ENCODE measurements at places on chromosomes 2 and 18.

GRCh38 chr2:36954977-36955607 is 11.2 kb downstream of the STRN start:
- DNase-seq = no peak

- no peak for DNase-seq
Measured at GRCh38 chr2:10834068-10834655, 21.6 kb upstream of the PDIA6 start.

DNA sequence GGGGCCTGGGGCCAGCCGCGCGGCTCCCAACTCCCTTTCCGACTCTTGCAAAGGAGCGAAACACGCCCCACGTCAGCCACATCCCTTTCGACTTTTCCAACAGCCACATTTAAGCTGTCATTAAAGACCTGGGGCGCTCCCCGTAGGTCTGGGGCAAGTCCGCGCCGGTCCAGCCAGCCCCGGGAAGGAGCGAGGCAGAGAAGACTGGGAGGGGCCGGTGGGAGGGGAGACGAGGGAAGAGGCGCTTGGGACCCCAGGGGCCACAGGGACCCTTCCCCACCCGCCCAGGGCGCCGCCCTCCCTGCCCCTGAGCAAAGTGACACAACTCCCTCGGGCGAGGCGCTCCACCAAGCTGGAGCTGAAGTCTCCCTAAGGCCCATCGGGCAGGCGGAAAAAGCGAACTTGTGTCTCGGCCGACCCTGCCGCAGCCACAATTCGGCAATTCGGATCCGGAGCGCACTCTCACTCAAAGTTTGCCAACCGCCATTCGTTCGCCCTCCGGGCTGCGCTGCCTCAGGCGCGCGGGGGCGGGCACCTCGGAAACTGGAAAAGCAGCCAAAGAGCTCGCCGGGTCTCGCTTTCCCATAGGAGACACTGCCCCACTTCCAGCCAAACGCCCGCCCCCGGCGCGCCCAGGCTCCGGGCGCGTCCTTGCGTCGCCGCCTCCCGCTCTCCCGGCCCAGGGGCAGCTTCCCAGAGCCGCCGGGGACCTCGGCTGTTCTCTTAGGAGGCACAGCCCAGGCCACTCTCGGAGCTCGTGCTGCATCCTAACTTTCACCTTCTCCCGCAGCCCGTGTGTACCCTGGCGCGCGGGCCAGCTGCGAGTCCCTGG is 1.1 kb upstream of the KCTD1 start:
- DNase-seq = no peak

DNA sequence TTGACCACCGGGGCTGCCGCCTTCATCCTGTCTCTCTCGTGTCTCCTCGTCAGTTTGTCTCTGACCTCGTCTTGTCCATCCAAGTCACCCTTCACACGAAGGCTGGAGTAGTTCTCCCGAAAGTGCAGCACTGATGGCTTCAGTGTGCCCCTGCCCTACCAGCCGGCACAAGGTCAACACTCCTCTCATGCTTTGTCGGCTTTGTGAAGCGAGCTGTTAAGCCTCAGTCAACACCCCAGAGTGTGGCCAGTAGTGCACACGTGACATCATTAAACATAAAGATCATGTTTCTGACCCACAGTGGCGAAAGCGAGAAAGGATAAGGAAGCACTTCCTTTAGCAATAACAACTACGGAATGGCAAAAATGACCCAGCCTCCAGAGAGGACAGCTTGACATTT is 23.2 kb downstream of the ACKR3 start:
- DNase-seq = no peak

DNA sequence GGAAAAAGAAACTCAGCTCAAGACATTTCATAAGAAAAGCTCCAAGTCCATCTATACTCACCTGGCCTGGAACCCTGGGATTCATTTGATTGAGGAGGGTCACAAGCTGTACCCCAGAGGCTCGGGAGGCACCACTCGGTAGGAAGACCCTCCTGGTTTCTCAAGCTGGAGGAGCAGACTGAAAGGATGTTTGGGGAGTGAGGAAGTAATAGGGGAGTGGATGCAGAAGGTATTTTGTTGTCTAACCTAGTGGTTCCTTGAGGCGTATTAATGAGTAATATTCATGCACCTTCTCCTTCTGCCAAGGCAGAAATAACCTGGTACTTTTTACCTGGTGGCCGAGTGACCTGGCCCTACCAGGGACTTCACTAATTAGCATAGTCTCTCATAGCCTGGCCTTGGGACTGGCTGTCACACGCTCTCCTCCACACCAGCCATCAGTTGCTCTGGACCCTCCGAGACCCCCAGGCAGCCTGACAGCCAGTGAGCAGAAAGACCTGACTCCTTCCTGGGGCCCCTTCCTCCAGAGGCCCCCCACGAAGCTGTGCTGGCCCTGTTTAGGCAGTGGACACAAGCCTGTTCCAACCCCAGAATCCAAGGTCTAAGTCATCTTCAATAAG is 161.4 kb downstream of the BCL2 start:
- no peak for DNase-seq

DNA sequence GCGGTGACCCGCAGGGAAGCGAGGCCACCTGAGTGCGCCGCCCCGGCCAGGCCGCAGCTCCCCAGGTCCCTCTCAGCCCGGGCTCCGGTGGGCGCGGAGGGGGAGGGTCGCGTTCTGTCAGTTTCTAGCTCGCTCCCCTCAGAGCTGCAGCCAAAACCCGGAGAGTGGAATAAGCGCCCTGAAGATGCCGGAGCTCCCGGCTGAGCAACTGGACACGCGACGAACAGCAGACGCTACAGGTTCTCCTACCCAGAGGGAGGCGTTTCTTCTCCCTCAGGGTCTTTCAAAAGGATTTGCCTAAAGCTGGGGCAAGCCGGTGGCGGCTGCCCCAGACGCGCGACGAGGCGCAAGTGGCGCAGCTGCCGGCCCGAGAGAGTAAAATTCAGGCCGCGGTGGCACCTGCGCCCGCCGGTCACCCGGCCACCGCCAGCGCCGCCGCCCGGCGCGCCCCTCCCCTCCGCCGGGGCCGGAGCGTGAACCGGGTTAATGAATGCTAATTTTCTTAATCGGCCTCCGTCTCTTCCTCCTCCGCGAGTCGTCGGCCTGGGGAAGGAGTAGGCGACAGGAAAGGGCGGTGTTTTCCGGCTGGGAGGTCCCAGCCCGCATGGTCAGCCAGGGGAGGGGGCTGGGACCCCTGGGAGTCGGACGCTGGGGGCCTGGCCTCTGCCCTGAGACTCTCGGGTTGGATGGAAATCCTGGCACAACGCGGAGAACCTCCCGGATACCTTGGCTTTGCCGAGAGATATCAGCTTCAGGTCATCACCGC is 845 bp upstream of the CDC42EP3 start:
- DNase-seq = peak; percentile 83

DNA sequence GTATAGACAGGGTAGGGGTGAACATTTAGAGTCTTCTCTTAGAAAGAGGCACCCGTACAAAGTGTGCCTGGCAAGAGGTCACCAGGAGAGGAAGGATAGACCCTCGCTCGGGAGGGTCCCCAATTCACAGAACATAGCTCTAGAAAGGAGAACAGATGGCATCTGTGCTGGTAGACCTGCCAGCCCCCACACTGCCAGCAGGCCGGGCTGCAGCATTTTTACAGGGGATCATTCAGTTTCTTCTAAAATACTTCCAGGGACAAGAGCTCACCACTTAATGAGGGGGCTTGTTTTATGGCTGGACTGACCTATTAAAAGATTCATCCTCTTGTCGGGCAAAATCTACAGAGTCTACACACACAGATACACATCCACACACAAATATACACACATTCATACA is 149.9 kb downstream of the SEPTIN10 start:
- DNase-seq = no peak

GRCh38 chr18:80120932-80121331 is 11.9 kb downstream of the ADNP2 start:
- no peak for DNase-seq

DNA sequence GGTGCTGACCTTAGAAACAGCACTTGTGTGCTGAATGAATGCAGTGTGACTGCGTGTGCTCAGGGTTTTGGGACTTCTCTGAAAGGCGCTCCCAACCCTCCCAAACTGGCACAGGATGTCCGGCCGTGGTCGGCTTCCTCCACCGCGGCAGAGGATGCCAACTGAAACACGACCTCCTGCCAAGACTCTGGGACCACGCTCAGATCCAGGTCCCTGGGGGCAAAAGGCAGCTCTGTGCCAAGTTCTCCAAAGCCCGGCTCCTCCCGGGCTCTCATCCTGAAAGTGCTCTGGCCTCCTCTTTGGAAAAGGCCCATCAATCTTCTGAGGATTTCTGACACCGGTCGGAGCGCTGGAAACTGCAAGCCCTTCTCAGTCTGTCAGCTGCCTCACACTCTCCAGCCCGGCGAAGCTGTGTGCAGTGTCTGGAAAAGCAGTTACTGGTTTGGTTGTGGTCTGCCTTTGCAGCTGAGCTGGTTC is 32.3 kb upstream of the ZBTB7C start:
- no peak for DNase-seq

GRCh38 chr18:1048032-1048431 is 143.4 kb downstream of the ADCYAP1 start:
- DNase-seq = no peak

DNA sequence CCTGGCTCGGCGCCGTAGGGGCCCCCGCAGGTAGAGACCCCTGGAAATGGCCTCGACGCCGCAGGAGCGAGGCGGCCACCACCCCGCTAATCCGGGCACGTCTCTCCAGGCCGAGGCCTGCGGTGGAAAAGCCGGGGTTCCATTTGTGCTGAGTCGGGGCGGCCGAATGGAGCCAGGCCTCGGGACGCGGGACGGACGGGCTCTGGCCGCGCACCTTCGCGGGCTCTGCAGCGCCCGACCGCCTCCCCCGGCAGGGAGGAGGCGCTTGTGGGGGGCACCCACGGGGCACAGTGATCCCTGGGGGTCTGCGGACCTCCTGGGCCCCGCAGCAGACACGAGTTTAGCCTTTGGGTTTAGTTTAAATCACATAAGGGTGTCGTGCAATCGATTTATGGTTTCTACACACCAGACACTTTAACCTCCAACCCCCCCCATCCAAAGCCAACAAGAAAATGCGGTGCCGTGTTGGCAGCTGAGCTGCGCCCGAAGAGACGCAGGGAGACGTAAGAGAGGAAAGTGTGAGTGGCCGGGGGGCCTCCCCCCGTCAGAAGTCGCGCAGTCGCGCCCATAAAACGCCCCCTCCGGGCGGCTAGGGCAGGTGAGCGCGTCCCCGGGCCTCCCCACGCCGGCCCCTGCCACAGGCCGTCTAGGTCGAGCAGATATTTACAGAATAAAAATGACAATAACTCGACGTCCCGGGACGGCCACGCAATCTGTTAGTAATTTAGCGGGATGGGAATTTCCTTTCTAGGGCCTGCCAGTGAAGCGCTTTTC is 1.0 kb upstream of the NFATC1 start:
- peak; percentile 50 for DNase-seq

DNA sequence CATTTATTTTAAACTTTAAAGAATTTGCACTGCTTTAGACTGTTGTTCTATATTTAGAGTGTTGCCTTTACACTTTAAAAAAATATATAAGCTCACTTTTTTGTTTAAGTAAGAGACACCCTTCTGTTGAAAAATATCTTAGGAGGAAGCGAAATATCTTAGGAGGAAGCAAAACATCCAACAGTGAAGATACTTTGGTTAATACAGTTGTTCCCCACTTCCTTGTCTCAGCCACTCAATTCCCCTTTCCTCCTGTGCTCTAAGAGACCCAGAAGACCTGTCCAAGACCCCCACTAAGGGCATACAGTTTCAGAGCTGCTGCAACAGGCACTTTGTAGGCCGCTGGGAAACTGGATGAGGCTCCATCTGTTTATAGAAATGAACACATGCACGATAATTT is 5.7 kb downstream of the SERPINB8 start:
- no peak for DNase-seq

- DNase-seq = no peak
Measured at GRCh38 chr2:39218391-39218790, 25.4 kb downstream of the CDKL4 start.

- no peak for DNase-seq
Measured at GRCh38 chr2:10370390-10370789, 67.7 kb downstream of the HPCAL1 start.

DNA sequence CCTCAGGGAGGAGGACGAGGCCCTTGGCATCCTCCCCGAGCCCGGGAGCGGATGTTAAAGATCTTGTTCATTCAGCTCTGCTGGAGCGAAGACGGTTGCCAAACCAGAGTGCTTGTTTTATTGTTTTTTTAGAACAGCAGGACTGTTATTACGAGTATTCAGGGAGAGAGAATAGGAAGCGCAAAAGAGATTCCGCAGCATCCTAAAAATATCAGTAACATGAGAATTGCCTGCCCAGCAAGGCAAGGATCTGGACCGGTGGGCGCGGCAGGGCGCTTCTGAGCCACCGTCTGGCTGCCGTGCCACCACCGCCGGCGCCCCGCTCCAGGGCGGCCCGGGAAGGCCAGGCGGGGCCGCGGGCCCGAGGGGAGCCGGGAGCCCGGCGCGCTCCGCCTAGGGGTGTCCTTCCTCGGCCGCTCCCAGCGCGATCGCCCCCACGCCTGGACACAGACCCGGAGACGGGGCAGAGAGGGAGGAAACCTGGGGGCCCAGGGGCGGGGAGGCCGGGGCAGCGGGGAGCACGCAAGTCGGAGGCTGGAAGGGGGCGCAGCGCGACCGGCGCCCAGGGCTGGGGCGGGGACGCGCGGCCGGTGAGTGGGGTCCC is 843 bp downstream of the CYS1 start:
- DNase-seq = peak; percentile 34

DNA sequence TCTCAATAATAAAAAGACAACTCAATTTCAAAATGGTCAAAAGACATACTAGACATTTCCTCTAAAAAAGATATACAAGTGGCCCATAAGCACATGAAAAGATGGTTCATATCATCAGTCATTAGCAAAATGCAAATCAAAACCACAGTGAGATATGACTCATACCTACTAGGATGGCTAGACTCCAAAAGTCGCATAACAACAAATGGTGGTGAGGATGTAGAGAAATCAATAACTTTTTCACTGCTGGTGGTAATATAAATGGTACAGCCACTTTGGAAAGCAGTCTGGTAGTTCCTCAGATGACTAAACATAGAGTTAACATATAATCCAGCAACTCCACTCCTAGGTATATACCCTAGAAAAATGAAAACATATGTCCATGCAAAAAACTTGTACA is 242.3 kb upstream of the NOL4 start:
- peak; percentile 10 for DNase-seq

DNA sequence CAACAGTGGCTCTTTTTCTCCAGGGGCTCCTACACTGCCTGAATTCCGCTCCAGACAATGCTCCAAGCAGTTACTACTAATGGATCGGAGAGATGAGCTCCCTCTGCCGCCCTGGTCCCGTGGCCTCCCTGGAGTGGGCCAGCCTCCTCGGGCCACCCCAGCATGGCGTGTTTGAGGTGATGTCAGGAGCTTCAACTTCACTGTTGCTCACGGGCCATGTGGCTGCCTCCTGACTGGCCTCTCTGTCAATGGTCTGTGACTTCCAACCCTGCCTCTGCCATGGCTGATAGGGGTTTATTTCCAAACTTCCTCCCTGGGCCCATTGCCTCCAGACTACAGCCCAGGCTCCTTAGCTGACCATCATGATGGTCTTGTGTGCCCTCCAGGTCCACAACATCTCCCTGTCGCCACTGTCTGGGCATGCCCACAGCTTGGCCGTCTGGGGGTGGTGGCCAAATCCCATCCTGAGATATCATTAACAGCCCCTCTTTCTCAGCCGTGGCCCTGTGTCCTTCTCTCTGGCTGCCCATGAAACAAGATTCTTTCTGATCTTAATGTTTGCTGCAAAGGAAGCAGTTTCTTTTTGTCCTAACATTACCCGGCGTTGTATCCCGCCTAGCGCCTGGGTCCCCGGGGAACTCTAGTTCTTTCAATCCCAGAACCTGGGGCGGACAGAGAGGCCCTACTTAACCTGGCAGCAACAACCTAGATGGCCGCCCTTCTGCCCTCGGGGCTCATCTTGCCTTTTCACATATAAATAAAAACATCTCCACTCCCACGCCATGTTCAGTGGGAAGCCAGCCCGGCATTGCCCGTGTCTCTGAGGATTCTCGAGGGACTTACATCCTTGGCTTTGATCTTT is 38.1 kb downstream of the ATOH8 start:
- DNase-seq = no peak
